Amniotic epithelial cell (primary cell): ENCODE measurements at places on chromosomes 6 and 20.

DNA sequence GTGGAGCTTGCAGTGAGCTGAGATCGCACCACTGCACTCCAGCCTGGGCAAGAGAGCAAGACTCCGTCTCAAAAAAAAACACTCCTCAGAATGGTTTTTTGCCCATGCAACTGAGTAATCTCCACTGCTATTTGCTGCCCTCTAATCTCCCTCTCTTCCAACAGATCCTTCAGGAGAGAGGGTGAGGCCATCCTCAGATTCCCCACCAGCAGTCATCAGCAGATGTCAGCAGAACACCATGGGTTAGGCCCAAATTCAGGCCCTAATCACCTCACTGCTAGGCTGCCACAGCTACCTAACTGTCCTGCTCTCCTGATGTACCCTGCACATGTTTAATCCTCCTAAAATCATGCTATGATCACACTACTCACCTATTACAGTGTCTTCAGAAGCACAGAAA is 63.2 kb upstream of the BEND6 start:
- DNase-seq: no peak

DNA sequence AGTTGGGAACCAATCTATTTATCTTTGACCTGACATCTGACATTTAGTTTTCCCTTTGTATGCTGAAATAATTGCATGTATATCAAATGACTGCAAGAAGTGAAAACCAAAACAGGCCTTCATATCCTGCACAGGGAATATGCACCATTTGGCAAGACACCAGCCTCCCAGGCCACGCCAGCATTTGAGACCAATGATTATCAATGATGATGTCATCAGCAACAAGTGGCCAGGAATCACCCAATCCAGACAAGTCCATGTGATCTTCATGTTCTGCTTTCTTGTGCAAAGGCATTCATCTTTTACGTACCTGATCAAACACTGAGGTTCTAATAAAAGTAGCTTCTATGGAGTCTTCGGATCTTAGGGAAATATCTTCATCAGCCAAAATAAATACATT is 107.4 kb upstream of the TENT5A start:
- DNase-seq: no peak

DNA sequence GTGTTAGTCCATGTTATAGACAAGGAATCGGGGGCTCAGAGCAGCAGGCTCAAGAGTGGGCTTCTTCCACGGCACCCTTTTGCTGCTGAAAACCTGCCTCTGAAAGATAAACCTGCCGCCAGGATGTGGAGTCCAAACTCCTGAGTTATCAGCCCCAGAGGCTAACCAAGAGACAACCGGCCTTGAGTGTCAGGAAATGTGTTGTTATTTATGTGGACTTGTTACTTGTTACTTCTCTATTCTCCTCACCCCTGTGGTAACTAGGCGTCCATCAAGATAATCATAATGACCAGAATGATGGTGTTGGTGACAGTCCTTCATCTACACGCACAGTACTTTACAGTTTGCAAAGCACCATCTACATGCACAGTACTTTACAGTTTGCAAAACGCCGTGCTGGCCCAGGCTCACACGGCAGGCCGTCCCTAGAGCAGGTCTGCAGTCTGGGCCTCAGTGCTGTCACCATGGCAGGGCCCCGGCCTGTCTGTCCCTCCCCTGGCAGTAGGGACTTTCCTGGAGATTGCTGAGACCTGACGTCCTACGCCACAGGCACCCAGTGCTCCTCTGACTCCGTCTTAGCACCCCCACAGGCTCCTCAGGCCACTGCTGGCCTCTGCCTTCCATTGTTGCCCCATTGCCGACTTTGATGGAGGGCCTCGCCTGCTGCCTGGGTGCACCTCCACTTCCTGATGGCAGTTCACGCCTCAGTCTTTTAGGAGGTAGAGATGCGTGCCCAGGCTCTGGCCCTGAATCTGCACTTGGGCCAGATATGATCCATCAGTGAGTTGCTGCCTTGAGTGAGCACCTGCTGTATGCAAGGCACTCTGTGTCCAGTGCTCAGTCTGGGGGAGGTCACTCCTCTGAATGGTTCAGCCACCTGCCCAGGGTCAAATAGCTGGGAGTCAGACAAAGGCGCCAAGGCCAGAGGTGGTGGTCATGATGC is 9.1 kb upstream of the BPIFB4 start:
- DNase-seq: no peak

DNA sequence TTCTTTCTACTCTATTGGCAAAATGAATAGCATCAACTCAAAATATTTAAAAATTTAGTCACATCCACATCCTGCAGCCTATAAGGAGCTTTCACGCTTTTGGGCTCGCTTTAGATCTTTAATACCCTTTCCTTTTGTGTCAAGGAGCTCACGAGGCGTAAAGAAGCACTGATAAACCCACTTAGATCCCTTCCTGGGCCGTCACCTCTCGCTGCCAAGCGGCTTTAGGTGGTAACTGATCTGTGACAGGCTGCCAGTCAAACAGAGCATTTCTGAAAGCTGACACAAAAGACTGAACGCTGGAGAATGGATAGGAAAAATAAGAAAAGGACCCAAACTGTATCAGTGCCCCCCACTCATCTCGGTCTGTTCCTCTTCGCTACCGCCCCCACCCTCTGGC is 385.7 kb upstream of the MMS22L start:
- DNase-seq: no peak

DNA sequence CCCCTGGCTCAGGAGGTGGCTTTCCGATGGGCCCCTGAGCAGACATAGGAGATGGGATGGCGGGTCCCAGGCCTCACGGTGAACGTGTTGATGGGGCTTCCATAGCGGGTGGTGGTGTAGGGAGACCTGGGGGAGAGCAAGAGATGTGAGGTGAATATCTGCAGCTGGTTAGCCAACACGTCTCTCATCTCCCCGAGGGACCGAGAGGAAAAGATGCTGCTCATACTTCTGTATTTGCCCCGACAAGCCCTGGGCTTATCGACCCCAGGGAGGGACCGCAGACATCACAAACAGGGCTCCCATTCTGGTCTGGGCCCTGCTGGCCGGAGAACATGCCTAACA is 38.7 kb downstream of the C6orf132 start:
- no peak for DNase-seq

- no peak for DNase-seq
Measured at GRCh38 chr6:33429750-33430052, 9.8 kb downstream of the SYNGAP1 start.

GRCh38 chr6:19571176-19571575 is 266.0 kb upstream of the ID4 start:
- DNase-seq: no peak

DNA sequence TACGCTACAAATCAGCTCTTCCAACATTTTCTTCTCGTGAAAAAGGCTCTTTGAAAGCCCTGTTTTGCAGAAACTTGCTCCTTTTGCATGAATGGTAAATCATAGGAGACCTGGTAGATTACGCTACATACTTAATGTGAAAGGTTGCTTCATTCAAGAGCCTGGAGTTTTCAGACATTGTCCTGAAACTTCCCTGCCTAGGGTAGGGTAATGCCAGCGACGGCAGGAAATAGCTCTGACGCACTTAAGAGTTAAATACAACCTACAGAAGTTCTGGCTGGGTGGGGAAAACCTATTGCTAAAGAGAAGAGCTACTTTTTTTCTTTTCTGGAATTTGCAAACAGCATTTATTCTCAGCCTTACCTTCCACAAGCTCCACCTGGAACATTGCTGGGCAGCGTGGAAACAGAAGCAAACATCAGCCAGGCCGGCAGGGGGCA is 144.5 kb downstream of the LPA start:
- peak; percentile 34 for DNase-seq

- peak; percentile 78 for DNase-seq
Measured at GRCh38 chr6:45619211-45619760, 241.6 kb upstream of the SUPT3H start.

- DNase-seq: no peak
Measured at GRCh38 chr6:142406131-142406530, 104.3 kb downstream of the ADGRG6 start.
